ENCODE measurements at places on chromosomes 3 and 15.

DNA sequence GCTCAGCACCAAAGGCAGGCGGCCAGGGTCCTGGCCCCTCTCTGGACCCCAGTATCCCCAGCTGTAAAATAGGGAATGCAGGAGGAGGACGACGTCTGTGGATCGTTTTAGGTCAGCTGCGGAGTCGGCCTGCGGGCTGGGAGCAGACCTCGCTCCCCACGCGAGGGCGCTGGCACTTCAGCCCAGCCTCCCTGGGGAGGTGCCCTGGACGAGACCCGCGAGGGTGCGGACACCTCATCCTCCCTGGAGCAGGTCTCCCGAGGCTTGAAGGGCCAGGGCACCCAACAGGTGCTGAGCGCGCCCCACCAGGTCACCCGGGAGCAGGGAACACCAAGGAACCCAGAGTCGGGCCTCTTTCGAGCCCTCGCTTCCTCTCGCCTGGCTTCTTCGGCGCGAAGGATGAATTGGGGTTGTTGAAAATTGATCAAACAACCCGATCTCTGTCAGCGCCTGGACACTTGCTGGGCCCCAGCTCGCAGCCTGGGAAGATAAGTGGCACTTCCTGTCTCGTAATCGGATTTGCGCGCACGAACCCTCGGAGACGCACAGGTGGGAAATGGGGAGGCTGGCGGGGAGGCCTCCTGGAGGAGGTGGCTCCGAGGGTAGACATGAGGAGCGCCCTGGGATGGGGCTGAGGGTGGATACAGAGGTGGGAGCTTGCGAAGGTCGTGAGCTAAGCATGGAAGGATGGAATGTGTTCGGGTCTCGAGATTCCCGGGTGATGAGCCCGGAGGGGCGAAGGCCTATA lies 588 bp upstream of the VIPR1 start:
- no peak for DNase-seq

GRCh38 chr3:58071480-58071971 lies 63.3 kb downstream of the FLNB start:
- DNase-seq: no peak

DNA sequence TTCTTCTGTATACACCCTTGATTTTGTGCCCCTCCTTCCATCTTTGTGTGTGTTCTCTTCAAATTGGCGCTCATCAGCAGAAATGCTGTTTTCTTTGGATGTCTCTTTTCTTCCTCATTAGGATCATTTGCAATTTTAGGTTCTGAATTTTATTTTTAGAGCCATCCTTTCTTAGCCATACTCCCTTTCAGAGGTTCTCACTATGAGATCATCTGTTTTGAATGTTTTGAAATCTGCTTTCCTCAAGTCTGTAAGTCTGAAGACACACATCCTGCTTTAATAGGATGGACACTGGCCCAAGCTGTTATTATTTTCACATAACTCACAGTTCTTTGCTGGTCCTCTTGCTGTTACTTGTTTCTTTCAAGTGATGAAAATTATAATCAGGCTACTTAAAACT lies 124.8 kb downstream of the BDH1 start:
- DNase-seq: peak; percentile 63

- no peak for DNase-seq
Measured at GRCh38 chr15:83837945-83838571, 184.1 kb downstream of the ADAMTSL3 start.

DNA sequence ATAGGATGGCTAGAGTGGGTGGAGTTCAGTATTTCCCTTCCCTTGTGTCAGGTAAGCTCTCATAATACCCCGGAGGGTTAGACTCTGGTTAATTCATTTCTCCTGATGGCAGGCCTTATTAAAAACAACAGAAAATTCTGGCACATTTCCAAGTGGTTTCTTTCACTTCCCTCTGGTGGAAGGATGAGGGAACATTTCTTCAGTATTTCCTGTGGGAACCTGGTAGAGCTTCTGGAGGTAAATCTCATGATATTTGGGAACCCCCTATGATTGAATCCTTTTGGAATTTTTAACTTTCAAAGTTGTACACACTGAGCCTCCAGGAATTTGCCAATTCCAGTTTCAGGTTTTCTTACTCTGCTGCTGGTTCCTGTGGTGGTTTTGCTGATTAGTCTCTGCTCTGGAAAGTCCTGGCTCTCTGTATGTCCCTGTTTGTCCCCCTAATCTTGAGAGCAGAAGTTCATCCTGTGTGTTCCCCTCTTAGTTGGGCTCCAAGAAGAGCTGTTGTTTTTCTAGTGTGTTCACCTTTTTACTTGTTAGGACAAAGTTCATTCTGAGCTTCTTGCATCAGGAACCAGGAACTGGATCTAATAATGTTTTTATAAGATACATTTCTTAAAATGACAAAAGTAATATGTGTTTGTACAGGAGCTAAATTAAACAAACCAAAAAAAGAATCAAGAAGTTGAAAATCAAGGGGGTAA lies 12.1 kb downstream of the CHRNA7 start:
- no peak for DNase-seq

- DNase-seq: no peak
Measured at GRCh38 chr3:132549169-132549568, 47.9 kb upstream of the ACKR4 start.

GRCh38 chr3:22373827-22374226 lies 622.8 kb upstream of the ZNF385D start:
- no peak for DNase-seq

DNA sequence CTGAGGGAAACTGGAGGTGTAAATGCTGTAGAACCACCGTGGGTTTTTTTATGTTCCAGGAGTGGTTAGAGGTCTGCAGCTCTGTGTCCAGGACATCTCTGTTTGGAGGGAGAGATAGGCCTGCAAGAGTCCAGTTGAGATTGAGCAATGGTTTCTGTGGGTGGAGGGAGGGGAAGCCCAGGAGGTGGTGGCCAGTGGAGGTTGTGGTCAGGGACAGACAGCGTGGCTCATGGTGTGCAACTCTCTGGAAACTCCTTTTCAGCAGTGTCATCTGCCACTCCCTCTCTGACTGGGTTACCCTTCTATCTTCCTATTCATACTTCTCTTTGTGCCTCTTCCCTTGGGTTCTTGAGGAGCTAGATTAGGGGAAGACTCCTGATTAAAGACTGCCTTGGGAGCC lies 9.6 kb downstream of the XCR1 start:
- no peak for DNase-seq
